ENCODE measurements at places on chromosomes 1 and 21. TPM values are rescaled to one million over a fixed set of nuclear protein-coding genes. Genes with fewer than 3 reads are reported as not detected.
A peak's percentile ranks its signal among the peaks of the same experiment; 100 is the strongest.

- no peaks in the 10 kb centered on the region for H3K36me3 ChIP-seq
- peaks cover 28% of the 10 kb centered on the region for H3K4me1 ChIP-seq
- H3K27ac ChIP-seq, result peak overlapping the region; percentile 25
- no peaks in the 10 kb centered on the region for H3K27me3 ChIP-seq
- DNase-seq, result peak; percentile 57
- H3K4me3 ChIP-seq, result no peak overlapping the region
Measured at GRCh38 chr1:160219062-160219929, 14.1 kb downstream of the PEA15 start.

The DLGAP3 gene
- not detected for total RNA-seq

DNA sequence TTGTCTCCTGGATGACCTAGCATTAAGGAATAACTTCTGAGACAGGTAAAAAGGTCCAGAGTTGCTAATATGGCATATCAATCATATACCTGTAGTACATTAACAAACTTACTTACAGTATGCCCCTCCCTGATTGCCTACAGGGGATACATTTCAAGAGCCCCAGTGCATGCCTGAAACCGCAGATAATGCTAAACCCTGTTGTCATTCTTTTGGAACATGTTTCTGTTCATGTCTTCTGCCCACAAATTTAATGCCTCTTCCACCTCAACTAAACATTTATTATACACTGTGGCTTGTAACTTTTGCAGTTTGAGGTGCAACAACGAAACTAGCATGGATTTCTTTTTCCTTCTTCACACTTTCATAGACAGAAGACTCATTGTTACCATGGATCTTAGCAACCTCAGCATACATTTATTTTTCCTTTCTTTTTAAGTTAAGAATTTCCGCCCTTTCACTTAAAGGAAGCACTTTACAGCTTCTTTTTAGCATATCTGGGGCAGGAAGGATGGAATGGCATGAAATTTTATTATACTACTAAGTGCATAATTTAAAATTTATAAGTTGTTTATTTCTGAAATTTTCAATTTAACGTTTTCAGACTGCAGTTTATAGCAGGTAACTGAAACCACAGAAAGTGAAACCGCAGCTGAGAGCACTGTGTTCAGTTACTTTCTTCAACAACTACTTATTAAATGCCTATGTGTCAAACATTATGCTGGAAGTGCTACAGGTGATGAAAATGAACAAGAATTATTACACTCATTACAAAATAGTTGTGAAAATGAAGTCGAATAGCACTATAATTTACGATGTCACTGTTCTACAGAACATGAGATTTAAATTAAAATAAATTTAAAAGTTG, 25.3 kb downstream of the F13B start:
- H3K36me3 ChIP-seq, result no peaks in the 10 kb centered on the region
- H3K27me3 ChIP-seq, result no peaks in the 10 kb centered on the region
- H3K4me1 ChIP-seq, result no peaks in the 10 kb centered on the region
- H3K4me3 ChIP-seq, result no peak overlapping the region
- no peak for DNase-seq
- no peak overlapping the region for H3K27ac ChIP-seq

DNA sequence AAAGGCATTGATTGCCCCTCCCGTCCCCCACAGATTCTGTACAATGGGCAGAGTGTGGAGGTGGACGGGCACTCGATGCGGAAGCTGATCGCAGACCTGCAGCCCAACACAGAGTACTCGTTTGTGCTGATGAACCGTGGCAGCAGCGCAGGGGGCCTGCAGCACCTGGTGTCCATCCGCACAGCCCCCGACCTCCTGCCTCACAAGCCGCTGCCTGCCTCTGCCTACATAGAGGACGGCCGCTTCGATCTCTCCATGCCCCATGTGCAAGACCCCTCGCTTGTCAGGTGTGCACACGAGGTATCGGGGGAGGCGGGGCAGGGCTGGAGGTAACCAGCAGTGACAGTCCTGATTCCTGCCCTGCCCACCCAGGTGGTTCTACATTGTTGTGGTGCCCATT, 44.8 kb upstream of the KDM4A start:
- H3K27me3 ChIP-seq, result no peaks in the 10 kb centered on the region
- no peak overlapping the region for H3K4me3 ChIP-seq
- H3K36me3 ChIP-seq, result no peaks in the 10 kb centered on the region
- no peaks in the 10 kb centered on the region for H3K4me1 ChIP-seq
- no peak for DNase-seq
- H3K27ac ChIP-seq, result no peak overlapping the region

DNA sequence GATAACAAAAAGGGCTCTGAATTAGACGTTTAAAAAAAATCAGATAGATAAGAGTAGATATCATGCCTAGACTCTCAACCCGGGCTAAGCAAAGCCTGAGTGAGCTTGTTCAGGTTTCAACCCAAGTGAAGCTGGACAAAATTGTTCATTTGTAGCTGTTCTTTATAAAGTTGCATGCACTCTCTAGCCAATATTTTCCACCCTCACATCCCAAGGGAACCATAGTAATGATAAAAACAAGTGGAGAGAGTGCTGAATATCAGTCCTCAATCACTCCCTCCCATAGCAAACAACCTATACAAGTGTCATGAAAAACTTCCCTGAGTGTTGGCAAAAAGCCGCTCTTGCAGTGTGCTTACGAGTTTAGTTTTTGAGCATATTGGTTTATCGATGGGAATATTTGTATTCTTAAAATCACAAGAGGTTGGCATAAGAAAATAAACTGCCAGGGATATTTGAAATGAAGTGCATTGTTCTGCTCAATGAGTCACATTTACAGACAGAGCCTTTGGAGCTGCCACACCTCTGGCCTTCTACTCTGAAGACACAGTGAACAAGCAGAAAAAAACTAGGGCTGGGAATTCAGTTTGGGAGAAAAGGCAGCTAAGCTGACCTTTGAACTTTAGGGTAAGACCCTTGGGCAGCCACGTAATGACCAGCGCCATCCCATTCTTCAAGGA, 2.2 kb upstream of the CLCA2 start:
- no peak for DNase-seq
- H3K4me3 ChIP-seq, result no peak overlapping the region
- no peak overlapping the region for H3K27ac ChIP-seq
- no peaks in the 10 kb centered on the region for H3K4me1 ChIP-seq
- H3K27me3 ChIP-seq, result no peaks in the 10 kb centered on the region

- H3K4me3 ChIP-seq, result peak overlapping the region; percentile 61
- H3K4me1 ChIP-seq, result peaks cover 6% of the 10 kb centered on the region
- H3K27me3 ChIP-seq, result no peaks in the 10 kb centered on the region
- H3K36me3 ChIP-seq, result no peaks in the 10 kb centered on the region
Measured at GRCh38 chr1:203629016-203629506, 2.4 kb downstream of the ATP2B4 start.

DNA sequence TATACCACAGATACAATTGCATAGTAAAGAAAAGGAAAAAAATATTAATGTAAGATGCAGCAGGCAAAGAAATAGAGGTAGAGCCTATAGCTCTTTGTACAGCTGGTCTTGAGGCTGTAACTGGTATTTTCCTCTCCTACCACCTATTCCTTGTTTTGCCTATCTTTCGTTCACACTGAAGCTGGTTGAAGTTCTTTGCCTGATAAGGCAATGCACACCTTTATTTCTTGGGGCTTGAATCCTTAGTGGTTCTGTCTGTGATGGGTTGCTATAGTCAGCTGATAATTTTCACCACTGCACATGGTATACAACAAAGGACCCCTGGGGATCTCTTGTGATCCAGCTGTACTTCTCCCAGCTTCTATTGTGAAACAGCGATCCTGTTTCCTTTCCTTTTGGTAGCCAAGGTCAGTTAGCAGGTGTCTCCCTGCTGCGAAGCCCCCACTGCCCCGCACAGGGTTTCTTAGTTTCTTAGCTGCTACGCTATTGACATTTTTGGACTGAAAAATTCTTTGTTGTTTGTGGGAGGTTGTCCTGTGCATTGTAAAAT, 9.9 kb upstream of the TSNAX start:
- no peak for DNase-seq
- no peaks in the 10 kb centered on the region for H3K4me1 ChIP-seq
- H3K4me3 ChIP-seq, result no peak overlapping the region
- H3K36me3 ChIP-seq, result no peaks in the 10 kb centered on the region
- no peak overlapping the region for H3K27ac ChIP-seq

GRCh38 chr1:28885472-28885877, 28.9 kb upstream of the EPB41 start:
- H3K4me1 ChIP-seq, result peaks cover 12% of the 10 kb centered on the region
- no peak overlapping the region for H3K4me3 ChIP-seq
- H3K27ac ChIP-seq, result peak overlapping the region; percentile 27
- DNase-seq, result no peak

The CNIH3 gene
- total RNA-seq, result not detected
